T-helper 9 cell (primary cell): ENCODE measurements at places on chromosomes 1 and 21.

- DNase-seq = no peak
Observed at GRCh38 chr1:213692321-213692720, 295.5 kb upstream of the PROX1 start.

DNA sequence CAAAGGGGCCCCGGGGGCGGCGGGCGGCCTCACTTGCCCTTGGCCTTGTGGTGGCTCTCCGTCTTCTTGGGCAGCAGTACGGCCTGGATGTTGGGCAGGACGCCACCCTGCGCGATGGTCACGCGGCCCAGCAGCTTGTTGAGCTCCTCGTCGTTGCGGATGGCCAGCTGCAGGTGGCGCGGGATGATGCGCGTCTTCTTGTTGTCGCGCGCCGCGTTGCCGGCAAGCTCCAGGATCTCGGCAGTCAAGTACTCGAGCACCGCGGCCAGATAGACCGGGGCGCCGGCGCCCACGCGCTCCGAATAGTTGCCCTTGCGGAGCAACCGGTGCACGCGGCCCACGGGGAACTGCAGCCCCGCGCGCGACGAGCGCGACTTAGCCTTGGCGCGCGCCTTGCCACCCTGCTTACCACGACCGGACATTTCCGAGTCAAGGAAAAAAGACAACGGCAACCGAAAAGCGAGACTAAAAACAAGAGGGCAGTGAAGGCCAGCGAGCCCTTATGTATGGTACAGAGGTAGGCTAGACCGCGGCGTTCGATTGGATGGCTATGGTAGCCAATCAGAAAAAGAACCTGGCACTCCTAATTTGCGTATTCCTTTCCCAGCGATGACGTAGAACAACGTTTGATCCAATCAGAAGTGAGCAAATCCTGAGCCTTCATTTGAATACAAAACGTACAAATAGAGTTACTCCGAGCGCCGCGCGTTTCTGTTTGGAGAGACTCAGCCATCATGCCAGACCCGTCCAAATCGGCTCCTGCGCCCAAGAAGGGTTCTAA lies 29.6 kb upstream of the RNF187 start:
- peak; percentile 69 for DNase-seq

GRCh38 chr21:42819861-42820615 lies 59.3 kb downstream of the WDR4 start:
- no peak for DNase-seq

DNA sequence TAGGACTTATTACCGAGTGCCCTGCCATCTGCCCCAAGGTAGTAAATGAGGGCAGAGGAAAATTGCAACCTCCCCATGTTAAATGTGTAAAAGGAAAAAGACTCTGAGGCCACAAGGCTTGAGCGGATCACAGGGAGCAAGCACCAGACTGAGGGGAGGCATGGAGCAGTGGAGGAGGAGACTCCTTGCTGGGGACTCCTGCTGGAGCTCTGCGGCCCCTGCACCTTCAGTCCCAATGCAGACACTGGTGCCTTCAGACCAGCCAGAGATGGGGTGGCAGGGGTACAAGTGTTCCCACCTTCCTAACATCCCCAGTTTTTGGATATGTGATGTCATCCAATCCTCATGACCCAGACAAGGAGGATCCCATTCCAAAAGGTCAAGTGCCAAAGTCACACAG lies 128.4 kb upstream of the NGF start:
- no peak for DNase-seq

DNA sequence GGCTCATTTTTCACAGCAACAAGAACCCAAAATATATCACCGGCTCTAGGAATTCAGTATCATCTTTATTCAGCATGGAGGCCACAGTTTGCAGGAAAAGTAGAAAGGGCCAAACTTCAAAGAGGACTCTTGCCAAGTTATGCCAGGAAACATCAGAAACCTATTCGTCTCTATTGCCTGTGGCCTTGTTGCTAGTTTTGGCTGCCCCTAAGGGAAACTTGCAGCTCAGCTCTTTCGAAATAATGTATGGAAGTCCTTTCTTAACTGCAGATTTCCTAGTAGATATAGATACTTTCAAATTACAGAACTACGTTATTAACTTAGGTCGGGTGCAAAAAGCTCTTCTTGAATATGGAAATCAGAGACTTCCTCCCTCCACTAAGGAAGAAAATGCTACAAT lies 4.2 kb upstream of the NENF start:
- no peak for DNase-seq

DNA sequence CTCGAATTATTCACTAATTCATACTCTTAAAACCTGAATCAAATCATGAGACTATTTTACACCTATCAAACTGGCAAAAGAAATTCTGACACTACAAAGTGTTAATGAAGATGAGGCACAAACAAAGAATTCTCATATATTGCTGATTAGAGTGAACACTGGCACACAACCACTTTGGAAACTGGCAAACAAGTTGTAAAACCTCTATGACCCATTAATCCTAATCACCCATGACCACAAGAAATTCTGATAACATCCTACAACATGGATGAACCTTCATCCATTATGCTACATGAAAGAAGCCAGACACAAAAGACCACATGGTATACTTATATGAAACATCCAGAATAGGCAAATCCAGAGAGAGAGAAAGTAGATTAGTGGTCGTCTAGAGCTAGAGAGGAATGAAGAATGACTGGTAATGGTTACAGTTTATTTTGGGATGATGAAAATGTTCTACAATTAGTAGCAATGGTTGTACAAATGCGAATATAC lies 8.5 kb downstream of the GPBP1L1 start:
- DNase-seq = no peak

DNA sequence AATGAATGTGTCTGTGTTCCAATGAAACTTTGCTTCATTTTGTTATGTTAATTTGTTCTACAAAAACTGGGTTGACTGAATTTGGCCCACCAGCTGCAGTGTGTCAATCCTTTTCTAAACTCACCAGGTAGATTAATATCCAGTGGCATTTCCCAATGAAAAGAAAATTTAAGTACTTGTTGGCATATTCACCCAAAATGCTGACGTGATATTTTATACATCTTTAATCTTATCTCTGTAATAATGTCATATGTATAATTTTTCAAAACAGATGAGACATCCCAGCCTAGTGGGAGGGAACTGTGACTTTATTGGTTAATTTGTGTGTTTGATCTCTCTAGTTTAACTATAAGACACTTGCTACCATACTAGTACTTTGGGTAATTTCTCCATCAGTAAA lies 8.1 kb downstream of the SELENOF start:
- DNase-seq = no peak

DNA sequence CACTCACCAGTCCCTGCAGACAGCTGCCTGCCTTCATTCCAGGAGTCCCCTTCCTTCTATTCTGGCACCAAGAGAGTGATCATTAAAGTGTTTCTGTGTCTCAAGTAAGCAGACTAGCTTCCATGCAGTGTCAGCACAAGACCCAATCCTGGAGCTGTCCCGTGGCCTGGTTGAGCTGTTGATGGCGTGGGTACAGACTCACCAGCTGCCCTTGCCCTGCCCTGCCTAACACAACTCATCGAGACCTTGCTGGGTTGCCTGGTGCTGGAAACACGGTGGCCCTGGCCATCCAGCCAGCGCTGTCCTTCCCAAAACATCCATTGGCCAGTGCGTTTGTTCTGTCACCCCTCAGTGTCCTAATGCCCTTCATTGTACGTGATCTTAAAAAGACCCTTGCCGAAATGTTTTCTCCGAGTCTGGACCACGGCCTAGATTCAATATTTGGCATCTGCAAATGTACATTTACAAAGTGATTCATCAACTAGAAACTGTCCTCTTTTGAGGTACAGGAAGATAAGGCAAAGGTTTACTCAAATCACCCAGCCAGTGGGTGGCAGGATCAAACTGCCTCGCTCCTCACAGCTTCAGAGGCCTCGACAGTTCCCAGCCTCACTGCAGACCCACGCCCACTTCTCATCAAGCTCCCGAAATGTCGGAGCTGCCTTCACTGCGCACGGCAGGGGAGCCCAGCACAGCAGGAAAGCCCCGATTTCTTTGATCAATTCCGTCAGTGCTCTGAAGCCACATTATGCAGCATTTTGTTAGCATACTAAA lies 494.2 kb downstream of the KIF26B start:
- DNase-seq = no peak

DNA sequence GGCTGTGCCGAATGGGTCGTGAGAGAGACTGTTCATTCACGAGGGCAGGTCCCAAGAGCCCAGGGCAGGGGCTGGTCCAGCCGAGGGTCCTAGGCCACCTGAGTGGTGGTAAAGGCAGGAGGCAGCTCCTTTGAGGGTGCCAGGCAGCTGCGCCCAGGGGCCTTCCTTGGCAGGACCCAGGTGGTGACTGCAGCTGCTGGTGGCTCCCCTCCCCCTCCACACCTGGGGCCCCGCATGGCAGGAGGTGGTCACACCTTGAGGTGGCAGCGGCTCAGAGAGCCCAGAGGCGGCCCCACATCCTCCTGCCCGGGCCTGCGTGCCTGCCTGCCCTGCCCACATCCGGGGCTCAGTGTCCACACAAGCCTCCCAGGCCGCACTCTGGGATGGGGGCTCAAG lies 9.8 kb upstream of the PLCH2 start:
- no peak for DNase-seq

- no peak for DNase-seq
Observed at GRCh38 chr1:220233927-220234326, 38.3 kb downstream of the RAB3GAP2 start.

- no peak for DNase-seq
Observed at GRCh38 chr21:29506947-29507346, 208.2 kb downstream of the BACH1 start.

DNA sequence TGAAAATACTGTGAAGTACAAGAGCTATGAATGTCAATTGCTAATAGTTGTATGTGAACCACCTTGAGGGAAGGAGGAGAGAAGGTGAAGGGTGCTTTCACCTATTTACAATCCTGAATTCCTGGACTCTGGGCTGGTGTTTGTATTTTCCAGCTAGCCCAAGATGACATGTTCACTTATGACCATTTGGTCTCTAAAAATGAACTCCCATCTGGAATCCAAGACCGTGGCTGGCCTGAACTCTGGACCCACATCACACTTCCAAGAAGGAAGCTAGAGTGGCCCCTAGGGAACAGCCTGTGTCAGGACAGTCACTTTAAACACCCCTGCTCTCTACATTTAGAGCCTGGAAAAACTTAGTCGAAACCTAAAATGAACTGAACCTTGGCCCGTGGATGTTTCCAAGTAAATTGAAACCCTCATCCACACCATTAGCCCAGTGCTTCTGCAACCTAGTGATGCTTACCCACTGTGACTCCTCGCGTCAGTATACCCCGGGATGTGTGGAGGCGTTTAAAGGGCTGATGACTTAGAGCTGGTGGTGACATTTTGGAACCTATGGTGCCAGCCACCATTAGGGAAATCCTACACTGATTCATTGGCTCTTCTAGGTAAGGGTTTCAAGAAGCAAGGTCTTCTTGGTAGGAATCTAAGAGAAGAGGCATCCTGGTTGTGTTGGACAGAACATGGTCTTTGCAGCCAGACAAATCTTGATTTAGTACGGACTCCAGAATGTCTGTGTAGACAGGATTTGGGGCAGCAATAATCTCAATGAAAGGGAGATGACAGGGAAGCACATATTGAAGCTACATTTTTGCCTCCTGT lies 171.5 kb upstream of the IRF2BP2 start:
- DNase-seq = no peak

GRCh38 chr21:33747420-33747819 lies 105.1 kb downstream of the ITSN1 start:
- no peak for DNase-seq

- no peak for DNase-seq
Observed at GRCh38 chr1:226082959-226083301, 20.4 kb downstream of the H3-3A start.

- no peak for DNase-seq
Observed at GRCh38 chr1:208527156-208527555, 283.0 kb upstream of the PLXNA2 start.

- no peak for DNase-seq
Observed at GRCh38 chr1:116012716-116013115, 36.4 kb downstream of the SLC22A15 start.

- peak; percentile 2 for DNase-seq
Observed at GRCh38 chr21:31446226-31446855, 102.3 kb upstream of the TIAM1 start.

- DNase-seq = no peak
Observed at GRCh38 chr21:14697769-14698168, 151.7 kb upstream of the SAMSN1 start.

- no peak for DNase-seq
Observed at GRCh38 chr1:2644591-2645101, 11.8 kb upstream of the MMEL1 start.
